Activated B cell treated with CpG ODN at 0.5 μM for 24 hours (primary cell): ENCODE measurements at places on chromosomes 6 and 20.
A peak's percentile ranks its signal among the peaks of the same experiment; 100 is the strongest.

DNA sequence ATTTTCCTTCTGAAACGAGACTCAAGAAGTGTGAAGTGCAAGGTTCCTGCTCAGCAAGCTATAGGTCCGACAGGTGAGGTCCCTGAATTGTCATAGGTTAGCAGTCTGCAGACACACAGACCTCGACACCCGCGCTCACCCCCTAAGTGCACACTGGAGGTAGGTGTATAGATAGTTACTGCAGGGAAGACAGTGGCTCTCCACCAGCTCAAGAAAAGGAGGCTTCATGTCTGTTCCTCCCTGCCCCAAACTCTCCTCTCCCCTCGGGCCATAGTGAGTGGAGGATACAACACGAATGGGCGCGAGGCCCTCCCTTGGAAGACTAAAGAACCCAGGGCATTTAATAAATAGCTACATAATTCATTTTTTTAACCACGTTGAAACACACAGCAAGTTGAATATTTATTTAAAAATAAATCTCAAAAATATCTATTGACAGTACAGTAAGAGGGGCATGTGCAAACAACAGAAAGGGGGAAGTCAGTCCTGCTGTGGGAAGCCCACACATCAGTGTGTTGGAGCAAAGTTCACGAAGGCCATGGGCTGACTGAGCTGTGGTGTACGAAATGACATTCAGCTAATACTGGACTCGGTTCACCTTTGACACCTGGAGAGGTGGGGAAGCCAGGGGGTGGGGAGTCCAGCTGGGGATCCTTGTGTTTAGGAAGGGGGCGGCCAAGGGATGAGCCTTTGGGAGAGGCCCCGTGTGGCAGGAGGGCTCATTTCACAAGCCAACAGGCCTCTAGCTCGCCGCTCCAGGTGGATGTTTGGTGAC is 10.7 kb downstream of the SPATA2 start:
- H3K27me3 ChIP-seq, result no peaks in the 10 kb centered on the region
- no peak overlapping the region for H3K4me3 ChIP-seq
- no peak for DNase-seq
- H3K27ac ChIP-seq, result no peak overlapping the region
- H3K36me3 ChIP-seq, result peaks cover 55% of the 10 kb centered on the region

DNA sequence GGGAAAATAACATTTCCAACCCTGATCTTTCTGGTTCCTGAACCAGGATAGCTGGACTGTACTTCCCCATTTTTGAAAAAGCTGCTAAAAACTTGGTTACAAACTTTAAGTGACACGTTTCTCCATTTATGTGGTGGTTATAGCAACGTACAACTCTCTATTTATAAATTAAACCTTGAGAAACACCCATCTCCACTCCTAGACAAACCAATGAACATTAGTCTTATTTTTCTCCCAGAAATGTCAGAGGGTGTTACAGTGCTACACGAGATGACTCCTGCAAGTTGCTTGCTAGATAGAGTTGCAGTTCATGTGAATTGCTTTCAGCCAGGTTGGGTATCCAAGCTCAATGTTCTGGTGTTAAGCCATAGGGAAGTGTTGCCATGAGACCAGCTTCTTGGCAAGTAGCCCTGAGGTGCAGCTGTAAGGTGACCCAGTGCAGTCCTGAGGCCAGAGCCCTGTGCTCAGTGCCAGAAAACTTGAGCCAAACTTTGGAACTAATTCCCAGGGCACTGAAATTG is 51.3 kb upstream of the REV3L start:
- DNase-seq, result no peak
- H3K27ac ChIP-seq, result no peak overlapping the region
- H3K27me3 ChIP-seq, result no peaks in the 10 kb centered on the region
- no peaks in the 10 kb centered on the region for H3K36me3 ChIP-seq

- peak; percentile 55 for DNase-seq
- no peaks in the 10 kb centered on the region for H3K27me3 ChIP-seq
- no peak overlapping the region for H3K4me3 ChIP-seq
- peaks cover 16% of the 10 kb centered on the region for H3K4me1 ChIP-seq
These were observed 19.1 kb upstream of the CHMP4B start for GRCh38 chr20:33791959-33792597.

DNA sequence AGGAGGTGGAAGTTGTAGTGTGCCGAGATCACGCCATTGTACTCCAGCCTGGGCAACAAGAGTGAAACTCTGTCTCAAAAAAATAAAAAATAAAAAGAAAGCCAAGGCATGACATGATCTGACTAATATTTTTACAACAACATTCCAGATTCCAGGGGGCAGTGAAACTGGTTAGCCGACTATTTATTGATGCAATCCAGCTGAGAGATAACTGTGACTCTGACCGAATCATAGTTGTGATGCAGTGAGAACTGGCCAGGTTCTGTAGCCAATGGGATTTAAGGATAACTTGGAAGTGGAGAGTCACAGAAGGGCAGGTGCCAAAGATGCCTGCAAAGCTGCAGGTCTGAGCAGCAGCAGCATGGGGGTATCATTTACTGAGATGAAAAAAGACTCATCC is 82.9 kb upstream of the TSHZ2 start:
- H3K4me3 ChIP-seq, result no peak overlapping the region
- H3K4me1 ChIP-seq, result no peaks in the 10 kb centered on the region
- H3K27ac ChIP-seq, result no peak overlapping the region

GRCh38 chr20:63748070-63748933 is 8.7 kb downstream of the SLC2A4RG start:
- peaks cover 1% of the 10 kb centered on the region for H3K36me3 ChIP-seq
- H3K4me1 ChIP-seq, result no peaks in the 10 kb centered on the region
- no peak overlapping the region for H3K4me3 ChIP-seq
- H3K27ac ChIP-seq, result no peak overlapping the region

DNA sequence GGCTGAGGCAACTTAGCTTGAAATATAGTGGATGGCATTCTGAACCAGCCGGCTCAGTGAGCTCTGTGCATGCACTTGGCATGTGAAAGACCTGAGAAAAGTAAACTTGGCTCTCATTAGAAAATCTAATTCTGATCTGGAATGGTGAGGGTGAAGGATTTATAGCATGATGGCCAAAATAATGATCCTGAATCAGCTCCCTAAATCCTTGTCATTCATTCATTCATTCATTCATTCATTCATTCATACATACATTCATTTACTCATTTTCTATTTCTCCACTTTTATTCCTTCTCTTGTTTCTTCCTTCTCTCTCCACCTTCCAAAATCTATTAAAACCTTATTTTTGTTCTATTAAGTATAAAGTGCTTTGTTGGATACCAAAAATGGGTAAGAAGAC is 681.1 kb downstream of the DHX35 start:
- no peak overlapping the region for H3K4me3 ChIP-seq
- H3K4me1 ChIP-seq, result no peaks in the 10 kb centered on the region
- no peaks in the 10 kb centered on the region for H3K27me3 ChIP-seq
- H3K27ac ChIP-seq, result no peak overlapping the region

GRCh38 chr6:7235712-7236305 is 77.2 kb downstream of the SSR1 start:
- peak overlapping the region; percentile 84 for H3K27ac ChIP-seq
- H3K4me3 ChIP-seq, result no peak overlapping the region
- peaks cover 68% of the 10 kb centered on the region for H3K36me3 ChIP-seq
- no peak for DNase-seq
- H3K4me1 ChIP-seq, result peaks cover 48% of the 10 kb centered on the region

DNA sequence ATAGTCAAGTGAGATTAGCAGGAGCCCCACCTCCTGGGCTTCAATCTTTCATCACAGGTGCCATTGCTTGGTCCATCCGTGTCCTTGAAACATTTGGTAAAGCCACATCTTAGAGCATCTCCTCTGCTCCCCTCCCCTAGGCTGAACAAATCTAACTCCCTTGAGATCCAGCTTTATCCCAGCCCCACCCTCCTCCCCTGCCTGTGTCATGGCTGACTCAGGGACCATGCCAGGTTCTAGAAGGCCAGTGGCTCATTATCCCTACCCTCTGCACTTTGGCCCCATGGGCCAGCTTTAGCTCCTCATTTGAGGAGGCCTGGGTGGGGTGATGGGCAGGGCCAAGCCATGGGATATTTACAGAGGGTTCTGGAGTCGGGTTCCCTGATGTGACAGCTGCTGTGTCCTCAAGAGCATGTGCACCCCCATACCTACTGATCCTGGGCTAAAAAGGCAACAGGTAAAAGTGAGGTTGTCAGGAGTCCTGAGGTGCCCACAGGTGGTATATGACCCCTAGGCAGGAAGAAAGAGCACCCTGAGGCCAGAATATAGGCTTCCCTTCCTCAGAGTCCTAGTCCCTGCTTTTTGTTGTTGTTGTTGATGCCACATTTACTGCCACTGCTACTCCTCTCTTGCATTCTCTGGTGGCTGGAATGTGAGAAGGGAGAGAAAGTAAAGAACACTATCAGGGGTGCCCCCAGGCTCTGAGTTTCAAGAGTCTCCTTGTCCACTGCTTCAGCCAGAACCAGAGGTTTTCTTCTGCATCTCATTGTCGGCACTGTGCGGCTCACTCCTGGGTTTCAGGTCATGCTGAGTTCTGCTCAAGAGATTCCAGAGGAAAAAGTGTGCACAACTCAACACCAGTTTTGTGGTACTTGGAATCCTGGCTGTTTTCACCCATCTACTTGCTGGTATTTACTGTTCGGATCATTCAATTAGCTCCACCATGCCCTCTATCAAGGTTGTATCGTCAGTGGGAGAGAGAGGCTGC is 228.4 kb downstream of the LRFN2 start:
- peaks cover 11% of the 10 kb centered on the region for H3K27me3 ChIP-seq
- H3K36me3 ChIP-seq, result no peaks in the 10 kb centered on the region
- no peak for DNase-seq
- no peak overlapping the region for H3K4me3 ChIP-seq

GRCh38 chr6:89410788-89411144 is 1.3 kb downstream of the RRAGD start:
- peaks cover 21% of the 10 kb centered on the region for H3K4me1 ChIP-seq
- H3K27me3 ChIP-seq, result peaks cover 10% of the 10 kb centered on the region
- no peak for DNase-seq

- H3K4me3 ChIP-seq, result no peak overlapping the region
- no peak for DNase-seq
- no peaks in the 10 kb centered on the region for H3K27me3 ChIP-seq
- peaks cover 78% of the 10 kb centered on the region for H3K36me3 ChIP-seq
These were observed 16.7 kb downstream of the MAVS start for GRCh38 chr20:3863317-3863716.

DNA sequence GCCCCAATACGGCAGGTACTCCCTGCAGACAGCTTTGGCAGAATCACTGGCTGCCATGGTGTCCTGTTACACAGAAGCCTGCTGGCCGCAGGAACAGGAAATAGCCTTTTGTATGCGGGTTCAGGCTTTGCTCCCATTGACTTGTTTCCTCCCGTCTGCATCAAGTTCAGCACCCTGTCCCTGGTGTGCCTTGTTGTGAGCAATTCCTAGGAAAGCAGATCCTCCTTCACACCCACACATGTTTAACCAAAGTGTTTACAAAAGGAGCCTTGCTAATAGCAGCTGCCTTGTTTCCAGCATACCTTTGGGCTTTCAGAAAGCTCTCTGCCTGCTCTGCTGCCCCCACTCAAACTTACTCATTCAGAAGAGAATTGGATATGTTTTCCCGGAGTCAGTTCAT is 127.2 kb upstream of the SUPT3H start:
- no peaks in the 10 kb centered on the region for H3K4me1 ChIP-seq
- no peaks in the 10 kb centered on the region for H3K27me3 ChIP-seq
- H3K36me3 ChIP-seq, result no peaks in the 10 kb centered on the region
- no peak overlapping the region for H3K27ac ChIP-seq
- no peak for DNase-seq

DNA sequence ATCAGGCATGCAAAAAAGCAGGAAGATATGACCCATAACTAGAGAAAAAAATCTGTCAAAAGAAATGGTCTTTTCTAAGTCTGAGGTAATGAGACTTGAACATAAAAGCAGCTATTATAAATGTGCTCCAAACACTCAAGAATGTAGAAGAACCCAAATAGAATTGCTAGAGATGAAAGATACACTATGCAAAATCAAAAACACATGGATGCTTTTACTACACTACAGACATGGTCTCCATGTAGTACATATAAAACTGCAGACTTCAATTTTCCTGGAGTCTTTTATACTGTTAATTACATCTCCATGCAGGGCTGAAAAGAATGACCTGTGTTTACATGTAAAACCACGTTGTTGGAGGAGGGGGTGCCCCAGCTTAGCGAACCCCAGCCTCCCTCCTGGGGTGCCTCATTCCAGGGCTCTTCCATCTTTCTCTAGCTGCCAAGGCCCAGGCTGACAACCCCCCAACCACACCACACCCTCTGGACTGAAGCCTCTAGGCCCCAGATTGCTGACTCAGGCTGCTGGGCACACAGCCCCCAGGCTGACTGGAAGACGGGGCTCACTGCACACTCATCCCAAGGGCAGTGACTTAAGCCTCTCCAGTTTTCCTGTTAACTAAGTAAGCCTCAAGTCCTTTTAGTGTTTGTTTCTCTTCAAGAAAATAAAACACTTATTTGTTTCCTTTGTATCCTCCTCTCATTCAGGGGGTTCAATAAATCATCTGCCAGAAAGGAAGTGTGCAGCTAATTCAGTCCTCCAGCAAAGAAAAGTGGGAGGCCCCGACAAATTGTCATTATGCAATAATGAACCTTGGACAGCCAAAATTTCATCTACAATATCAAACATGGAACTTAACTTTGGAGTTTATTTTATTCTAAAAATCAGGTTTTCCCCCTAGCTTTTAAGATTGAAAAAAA is 26.0 kb upstream of the PLAGL1 start:
- H3K27ac ChIP-seq, result no peak overlapping the region
- H3K27me3 ChIP-seq, result no peaks in the 10 kb centered on the region
- no peak overlapping the region for H3K4me3 ChIP-seq
- DNase-seq, result no peak
- peaks cover 16% of the 10 kb centered on the region for H3K4me1 ChIP-seq

GRCh38 chr6:13368731-13369115 is 40.4 kb upstream of the TBC1D7 start:
- H3K27ac ChIP-seq, result no peak overlapping the region
- no peak for DNase-seq
- peaks cover 8% of the 10 kb centered on the region for H3K36me3 ChIP-seq
- peaks cover 36% of the 10 kb centered on the region for H3K4me1 ChIP-seq
- no peaks in the 10 kb centered on the region for H3K27me3 ChIP-seq

- H3K27me3 ChIP-seq, result no peaks in the 10 kb centered on the region
- H3K4me3 ChIP-seq, result no peak overlapping the region
- no peak for DNase-seq
- H3K4me1 ChIP-seq, result no peaks in the 10 kb centered on the region
- H3K36me3 ChIP-seq, result peaks cover under 1% of the 10 kb centered on the region
- no peak overlapping the region for H3K27ac ChIP-seq
These were observed 46.9 kb downstream of the SOD2 start for GRCh38 chr6:159646116-159646515.

GRCh38 chr6:138594758-138595140 is 95.5 kb upstream of the NHSL1 start:
- DNase-seq, result no peak
- H3K27ac ChIP-seq, result no peak overlapping the region
- no peak overlapping the region for H3K4me3 ChIP-seq
- no peaks in the 10 kb centered on the region for H3K27me3 ChIP-seq
- no peaks in the 10 kb centered on the region for H3K36me3 ChIP-seq

DNA sequence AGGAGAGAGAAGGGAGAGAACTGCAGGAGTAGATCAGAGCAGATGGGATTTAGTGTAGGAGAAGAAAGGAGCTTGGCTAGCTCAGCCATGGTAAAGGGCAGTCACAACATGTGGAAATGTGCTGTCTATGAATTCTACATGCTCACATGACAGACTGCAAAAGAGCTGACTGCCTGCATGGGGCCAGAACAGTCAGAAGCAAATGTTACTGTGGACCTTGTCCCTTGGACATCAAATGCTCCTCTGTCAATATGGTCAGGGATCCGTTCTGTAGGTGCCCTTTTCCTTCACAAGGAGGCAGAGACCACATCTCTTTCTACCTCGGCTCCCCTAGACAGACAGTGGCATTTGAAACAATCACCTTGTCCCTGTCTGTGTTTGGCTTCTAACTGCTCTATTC is 46.6 kb upstream of the HIVEP1 start:
- no peaks in the 10 kb centered on the region for H3K36me3 ChIP-seq
- H3K4me3 ChIP-seq, result no peak overlapping the region
- H3K27me3 ChIP-seq, result no peaks in the 10 kb centered on the region

- H3K4me1 ChIP-seq, result no peaks in the 10 kb centered on the region
- no peak overlapping the region for H3K27ac ChIP-seq
- H3K36me3 ChIP-seq, result no peaks in the 10 kb centered on the region
- no peak overlapping the region for H3K4me3 ChIP-seq
These were observed 148.5 kb downstream of the EDN3 start for GRCh38 chr20:59448851-59449444.
